ENCODE measurements at places on chromosomes 7 and 10. TPM values are rescaled to one million over a fixed set of nuclear protein-coding genes. Genes with fewer than 3 reads are reported as not detected.

- no peak for DNase-seq
These were observed 119.2 kb downstream of the GALNT11 start for GRCh38 chr7:152144557-152145245.

DNA sequence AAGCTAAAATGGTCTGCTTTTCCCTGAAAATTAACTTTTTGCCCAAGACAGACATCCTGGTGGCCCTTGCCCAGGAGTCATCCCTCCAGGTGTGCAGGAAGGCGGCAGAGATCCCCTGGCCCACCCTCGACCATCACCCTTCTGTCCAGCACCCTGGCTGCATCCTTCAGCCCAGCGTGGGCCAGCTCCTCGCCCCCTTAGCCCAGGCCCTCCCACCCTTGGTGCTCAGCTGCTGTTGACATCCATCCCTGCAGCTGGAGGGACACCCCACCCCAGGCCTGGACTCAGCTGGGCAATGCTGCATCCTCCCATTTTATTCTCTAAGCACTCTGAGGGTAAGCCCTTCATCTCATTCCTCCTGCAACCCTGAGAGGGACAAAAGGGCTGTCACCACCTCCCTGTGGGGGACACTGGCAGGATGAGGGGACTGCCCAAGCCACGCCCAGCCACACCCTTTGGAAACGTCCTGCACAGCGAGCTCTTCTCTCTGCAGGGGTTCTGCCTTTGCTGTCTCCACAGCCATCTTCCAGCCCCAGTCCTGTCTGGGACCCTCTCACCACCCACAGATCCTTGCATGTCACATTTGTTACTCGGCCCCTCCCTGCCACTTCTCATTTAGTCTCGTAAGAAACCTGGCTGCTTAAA is 30.7 kb downstream of the EN2 start:
- DNase-seq: no peak

- no peak for DNase-seq
These were observed 58.3 kb downstream of the INPP5A start for GRCh38 chr10:132595854-132596253.

The GALNT17 gene
- 57.9 TPM for total RNA-seq

DNA sequence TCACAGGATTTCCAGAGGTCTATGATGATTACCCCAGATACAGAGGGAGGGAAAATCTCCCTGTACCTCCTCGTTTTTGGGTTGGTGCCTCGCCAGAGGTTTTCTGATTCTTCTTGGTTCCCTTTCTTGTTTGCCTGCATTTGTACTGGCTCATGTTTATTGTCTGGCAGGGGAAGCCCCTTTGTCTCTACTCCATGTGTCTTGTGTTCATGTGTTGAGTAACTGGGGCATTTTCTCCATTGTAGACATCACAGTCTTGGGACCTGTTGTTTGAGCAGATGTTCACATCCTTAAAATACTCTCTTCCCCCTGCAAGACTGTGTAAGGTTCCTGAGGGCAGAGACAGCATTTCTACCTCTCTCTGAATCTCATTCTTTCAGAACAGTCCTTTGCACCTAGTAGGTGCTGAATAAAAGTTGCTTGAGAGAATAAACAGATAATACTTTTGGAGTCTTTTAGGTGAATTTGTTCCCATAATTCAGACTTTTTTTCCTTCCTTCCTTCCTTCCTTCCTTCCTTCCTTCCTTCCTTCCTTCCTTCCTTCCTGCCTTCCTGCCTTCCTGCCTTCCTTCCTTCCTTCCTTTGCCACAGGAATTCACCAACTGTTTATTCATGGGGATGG is 25.1 kb downstream of the CDK14 start:
- no peak for DNase-seq

DNA sequence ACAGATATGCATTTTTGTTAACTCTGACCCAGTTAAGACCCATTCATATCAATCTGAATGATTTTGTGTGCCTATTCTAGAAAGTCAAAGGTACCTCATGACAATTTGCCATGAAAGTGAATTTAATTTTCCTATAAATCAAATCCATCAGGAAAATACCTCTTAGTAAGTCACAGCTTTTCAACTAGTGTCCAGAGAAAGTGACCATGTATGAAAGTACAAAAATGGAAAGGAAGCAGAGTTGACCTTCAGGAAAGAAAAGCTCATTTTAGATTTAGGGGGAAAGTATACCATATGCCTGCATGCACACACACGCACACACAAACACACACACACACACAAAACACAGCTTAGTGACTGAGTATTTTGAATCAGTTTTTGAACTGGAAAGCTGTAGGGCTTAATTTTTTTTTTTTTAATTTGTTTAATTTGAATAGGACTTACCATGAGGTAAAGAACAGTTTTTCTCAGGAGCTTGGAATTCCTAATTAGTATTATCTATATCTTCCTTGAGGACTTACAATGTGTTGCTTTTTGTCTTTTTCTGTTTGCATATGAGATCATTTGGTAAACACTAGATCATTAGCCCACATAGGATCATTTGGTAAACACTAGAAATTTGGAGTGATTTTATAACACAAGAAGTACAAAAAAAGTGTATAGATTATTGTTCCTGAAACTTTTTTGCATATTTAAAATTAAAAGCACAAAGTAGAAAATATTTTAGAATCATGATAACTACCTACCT is 61.6 kb downstream of the ZNF277 start:
- DNase-seq: no peak

The CALHM3 gene
- total RNA-seq: not detected

DNA sequence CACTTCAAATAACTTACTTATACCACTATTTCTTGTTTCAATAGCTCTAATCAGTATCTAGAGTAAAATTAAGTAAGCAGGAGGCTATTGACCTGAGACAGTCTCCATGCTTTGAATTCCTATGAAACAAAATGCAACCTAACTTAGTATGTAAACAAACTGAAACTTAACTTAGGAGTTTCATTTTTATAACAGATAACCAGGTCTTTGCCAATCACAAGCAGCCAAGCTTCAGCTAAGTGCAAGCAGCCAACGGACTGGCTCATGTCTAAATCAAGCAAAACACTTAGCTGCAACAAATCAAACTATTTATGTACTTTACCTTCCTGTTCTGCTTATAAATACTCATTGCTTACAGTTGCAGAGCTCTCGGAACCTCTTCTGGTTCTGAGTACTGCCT is 4.4 kb upstream of the GSTK1 start:
- no peak for DNase-seq

The CCDC201 gene
- not detected for total RNA-seq

- DNase-seq: no peak
These were observed 13.5 kb downstream of the LRMDA start for GRCh38 chr10:75444781-75445386.

The OR9A4 gene
- not detected for total RNA-seq

The C10orf62 gene
- 0.35 TPM for total RNA-seq

DNA sequence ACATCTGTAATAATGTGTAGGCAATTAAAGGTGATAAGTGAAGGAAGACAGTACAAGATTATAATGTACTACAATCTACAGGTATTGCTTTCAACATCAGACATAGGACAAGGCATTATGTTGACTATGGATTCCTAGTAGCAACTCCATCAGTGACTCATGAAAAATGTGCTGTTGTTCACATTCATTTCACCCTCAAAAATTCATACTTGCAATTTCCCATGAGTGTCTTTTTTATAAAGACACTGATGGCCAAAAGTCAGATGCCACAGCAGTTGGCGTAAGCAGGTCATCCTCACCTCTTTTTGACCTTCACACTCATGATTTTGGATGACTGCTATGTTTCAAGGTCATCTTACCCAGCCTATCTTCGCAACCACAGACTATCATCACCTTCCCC is 100.0 kb upstream of the AMPH start:
- DNase-seq: no peak

The ARID5B gene
- 12.9 TPM for total RNA-seq

DNA sequence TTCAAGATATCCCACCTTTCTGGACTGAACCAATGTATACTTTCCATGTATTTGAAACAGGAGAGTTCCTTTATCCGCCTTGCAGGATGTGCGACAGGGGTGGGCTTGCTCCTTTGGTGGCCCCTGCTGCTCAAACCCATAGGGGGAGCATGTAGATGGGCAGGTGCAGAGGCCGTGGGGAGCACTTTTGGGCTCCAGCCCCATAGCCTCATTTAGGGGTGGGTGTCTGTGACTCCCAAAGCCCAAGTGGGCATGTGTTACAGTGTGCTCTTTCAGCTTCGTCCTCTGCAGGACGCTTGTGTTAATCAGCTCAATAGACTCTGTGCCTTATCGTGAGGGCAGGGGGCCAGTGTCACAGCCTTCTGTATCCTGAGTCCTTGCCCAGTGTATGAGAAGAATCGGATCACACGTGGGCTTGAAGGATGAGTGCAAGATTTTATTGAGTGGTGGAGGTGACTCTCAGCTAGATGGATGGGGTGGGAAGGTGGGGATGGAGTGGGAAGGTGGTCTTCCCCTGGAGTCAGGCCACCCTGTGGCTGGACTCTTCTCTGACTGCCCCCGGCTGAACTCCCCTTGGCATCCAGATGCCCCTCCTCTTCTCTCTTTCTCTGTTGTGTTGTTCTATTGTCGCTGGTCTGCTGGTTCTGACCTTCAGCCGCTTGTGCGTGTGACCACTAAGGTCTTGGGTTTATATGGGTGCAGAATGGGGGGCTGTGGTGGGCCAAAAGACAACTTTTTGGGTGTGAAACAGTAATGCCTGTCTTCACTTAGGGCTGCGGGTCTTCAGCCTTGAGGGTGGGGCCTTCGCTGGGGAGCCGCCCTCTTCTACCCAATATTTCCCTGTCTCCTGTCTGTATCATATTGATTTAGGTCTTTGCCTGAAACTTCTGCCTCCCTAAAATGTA is 262.2 kb downstream of the GLRX3 start:
- no peak for DNase-seq

The SPOCK2 gene
- 12.7 TPM for total RNA-seq

The CCL26 gene
- total RNA-seq: not detected

GRCh38 chr7:106752367-106752766 is 91.4 kb upstream of the CCDC71L start:
- DNase-seq: no peak

- no peak for DNase-seq
These were observed 505.6 kb downstream of the HTR7 start for GRCh38 chr10:90352288-90352687.

The TUBAL3 gene
- 0.12 TPM for total RNA-seq

The ZCCHC24 gene
- 49.0 TPM for total RNA-seq

- no peak for DNase-seq
These were observed 108.6 kb downstream of the RAB11FIP2 start for GRCh38 chr10:117938104-117938503.

DNA sequence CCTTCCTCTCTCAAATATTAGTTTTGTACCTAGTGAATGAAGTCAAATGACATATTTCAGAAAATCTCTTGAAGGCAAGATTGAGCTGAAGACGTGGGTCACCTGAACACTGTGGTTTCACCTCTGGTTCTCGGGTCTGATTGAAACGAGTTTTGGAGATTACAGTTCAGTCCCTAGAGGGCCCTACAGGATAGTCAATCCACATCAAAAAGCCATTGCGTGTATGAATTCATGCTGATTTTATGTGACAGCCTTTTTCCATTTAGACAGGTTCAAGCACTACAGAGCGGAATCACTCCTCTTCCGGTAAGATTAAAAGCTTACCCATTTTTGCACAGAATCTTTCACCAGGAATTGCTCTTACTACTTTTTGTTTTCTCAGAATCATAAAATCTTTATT is 62.2 kb downstream of the VIM start:
- no peak for DNase-seq

The LLCFC1 gene
- total RNA-seq: not detected

DNA sequence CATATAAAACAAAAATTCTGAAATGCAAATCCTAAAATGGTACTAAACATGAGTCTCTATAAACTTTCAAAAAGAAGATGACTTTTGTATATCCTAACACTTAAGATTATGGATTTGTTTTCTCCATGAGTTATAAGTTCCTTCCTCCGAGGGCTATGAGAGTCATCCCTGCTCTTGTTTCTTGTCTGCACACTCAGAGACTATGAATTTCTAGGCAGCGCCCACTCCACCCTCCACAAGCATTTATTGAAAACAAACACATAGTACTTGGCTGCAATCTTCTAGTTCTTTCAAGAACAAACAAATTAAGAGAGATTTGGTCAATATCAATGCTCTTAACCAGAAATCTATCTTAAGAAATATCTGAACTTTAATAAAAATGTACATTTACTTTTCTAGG is 211.7 kb downstream of the DKK1 start:
- no peak for DNase-seq

DNA sequence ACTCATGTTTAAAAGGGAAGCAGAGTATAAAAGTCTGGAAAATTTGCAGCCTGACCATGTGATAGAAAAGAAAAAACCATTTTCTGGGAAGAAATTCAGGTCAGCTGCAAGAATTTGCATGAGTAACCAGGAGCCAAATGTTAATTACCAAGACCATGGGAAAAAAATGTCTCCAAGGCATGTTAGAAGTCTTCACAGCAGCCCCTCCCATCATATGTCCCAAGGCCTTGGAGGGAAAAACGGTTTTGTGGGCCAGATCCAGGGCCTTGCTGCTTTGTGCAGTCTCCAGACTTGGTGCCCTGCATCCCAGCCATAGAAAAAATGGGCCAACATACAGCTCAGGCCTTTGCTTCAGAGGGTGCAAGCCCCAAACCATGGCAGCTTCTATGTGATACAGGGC is 1019.6 kb upstream of the SORCS1 start:
- DNase-seq: no peak

- no peak for DNase-seq
These were observed 186.6 kb upstream of the PDE1C start for GRCh38 chr7:32256811-32257210.

The MUC12 gene
- not detected for total RNA-seq

The ADAM12 gene
- 0.35 TPM for total RNA-seq

The METTL27 gene
- 0.27 TPM for total RNA-seq

DNA sequence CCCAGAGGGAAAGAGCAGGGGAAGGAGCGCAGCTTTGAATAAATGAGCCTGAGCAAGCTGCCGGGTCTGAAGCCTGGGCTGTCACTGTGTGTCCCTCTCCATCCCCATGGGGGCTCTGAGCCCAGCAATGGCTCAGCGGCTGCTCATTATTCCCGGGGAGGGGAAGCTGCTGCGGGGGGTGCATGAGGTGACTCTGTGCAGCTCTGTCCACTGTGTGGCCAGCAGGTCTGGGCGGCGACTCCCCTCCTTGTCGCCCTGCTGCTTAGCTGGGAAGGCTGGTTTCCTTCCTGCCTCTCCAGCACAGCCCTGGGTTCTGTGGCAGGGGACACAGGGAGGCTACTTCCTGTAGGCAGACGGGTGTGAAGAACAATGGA is 234.2 kb downstream of the PRPF18 start:
- no peak for DNase-seq

DNA sequence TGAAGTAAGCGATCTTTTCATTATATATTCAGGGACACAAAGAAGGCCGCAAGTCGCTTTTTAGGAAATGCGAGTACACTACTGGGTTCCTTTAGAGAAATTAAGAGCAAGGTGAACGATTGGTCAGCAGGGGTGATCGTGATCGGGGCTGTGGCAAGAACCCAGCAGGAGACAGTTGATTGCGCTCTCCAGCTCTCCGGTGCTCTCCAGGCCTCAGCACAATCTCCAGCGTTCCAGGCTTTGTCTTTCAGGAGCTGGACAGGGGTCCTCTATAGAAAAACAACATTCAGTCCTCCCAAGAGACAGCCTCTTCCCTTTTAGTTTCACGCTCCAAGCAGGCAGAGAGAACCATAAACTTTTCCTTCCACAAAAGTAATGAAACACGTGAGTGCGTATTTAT is 170.5 kb upstream of the KLF6 start:
- no peak for DNase-seq

Measured in left ventricle myocardium superior (tissue), 1 donor.